ENCODE measurements at places on chromosomes 11 and 22.
A peak's percentile ranks its signal among the peaks of the same experiment; 100 is the strongest.

DNA sequence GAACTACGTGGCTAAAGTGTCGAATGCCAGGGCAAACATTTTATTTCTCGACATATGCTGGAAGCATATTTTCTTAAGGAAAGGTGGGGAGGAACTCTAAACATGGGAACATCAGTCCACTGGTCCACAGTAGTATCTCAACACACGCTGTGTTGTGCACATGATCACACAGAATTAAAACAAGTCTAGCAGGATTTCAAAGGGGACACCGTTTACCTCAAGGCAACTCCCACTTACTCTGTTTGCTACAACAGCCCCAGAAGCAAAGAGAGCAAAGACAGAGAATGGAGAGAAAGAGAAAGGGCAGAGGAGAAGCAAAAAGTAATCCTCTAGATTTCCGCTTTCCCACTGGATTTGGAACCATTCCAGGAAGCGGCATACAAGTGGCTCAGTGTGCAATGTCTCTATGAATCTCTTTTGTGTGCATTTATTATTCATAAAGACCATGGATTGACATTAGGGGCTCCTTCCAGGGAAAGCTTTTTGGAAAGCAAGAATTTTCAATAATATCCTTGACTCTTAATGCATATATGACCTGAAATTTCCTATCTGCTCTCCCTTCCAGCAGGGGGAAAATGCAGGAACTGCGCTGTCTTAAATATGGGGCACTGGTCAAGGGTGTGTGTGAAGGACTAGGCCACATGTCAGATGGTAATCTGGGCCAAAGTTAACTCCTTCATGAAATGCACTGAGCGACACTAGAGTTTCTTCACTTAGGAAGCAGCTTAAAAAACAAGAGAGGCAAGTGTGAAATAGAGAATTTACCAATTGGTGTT lies 34.8 kb upstream of the CCDC34 start:
- DNase-seq: no peak

GRCh38 chr22:42184852-42185251 lies 54.2 kb upstream of the CYP2D6 start:
- DNase-seq: no peak

- DNase-seq: peak; percentile 50
Measured at GRCh38 chr22:27094633-27095308, 437.4 kb downstream of the MIAT start.

GRCh38 chr22:35611200-35611890 lies 5.8 kb downstream of the MB start:
- DNase-seq: no peak

DNA sequence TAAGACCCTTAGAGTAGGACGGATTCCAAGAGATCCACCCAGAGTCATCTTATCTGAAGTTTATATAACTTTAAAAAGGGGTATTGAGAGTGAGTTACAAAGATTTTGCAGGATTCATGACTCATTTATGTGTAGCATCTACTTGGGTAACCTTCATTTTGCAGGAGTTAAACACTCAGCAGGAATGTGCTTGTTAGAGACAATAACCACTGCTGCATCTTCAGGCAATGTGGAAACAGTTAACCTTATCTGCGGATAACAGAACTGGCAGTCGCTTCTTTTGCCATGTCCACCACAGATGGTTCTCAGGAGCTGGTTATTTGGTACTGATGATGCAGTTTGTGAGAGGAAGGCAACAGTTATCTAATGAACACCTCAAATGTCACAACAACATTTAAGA lies 417.9 kb upstream of the DDI1 start:
- no peak for DNase-seq

- DNase-seq: no peak
Measured at GRCh38 chr11:88188251-88188931, 13.1 kb upstream of the RAB38 start.

DNA sequence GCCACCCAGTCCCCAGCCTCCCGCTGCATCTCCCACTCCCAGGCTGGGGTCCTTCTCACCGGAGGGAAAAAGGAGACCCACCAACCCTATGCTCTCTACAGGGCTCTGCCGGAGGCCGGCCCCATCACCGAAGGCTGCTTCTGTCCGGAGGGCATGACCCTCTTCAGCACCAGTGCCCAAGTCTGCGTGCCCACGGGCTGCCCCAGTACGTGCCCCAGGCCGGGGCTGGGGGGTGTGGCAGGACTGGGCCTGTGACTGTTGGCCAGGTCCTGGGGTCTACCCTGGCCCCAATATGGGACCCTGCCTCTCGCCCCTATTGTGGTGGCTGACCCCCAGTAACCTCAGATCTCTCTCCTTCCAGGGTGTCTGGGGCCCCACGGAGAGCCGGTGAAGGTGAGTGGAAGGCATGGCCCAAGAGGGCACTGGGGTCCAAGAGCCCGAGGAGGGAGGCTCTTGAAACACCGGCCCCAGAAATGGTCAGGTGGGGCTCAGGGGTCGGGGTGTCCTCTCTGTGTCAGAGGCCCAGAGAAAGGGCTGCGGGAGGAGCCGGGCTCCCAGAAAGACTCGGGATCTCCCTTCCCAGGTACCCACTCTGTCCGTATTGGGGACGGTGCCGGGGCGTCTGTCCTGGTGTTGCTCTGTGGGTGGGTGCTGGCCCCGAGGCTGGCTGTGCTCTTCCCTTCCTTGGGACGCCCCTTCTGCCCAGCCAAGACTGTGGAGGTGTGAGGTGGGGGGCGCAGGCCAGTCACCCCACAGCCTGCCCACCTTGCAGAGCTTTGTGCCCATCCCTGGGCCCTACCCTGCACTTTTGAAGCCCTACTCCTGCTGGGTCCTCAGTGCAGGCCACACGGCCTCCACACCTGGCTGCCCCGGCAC lies 26.1 kb upstream of the MUC5B start:
- no peak for DNase-seq

GRCh38 chr22:26586556-26587325 lies 3.2 kb downstream of the TPST2 start:
- DNase-seq: no peak

- DNase-seq: no peak
Measured at GRCh38 chr11:74543991-74544390, 48.4 kb upstream of the POLD3 start.

GRCh38 chr11:134441281-134441680 lies 29.2 kb upstream of the B3GAT1 start:
- no peak for DNase-seq

GRCh38 chr11:11535611-11536010 lies 86.2 kb downstream of the GALNT18 start:
- no peak for DNase-seq

DNA sequence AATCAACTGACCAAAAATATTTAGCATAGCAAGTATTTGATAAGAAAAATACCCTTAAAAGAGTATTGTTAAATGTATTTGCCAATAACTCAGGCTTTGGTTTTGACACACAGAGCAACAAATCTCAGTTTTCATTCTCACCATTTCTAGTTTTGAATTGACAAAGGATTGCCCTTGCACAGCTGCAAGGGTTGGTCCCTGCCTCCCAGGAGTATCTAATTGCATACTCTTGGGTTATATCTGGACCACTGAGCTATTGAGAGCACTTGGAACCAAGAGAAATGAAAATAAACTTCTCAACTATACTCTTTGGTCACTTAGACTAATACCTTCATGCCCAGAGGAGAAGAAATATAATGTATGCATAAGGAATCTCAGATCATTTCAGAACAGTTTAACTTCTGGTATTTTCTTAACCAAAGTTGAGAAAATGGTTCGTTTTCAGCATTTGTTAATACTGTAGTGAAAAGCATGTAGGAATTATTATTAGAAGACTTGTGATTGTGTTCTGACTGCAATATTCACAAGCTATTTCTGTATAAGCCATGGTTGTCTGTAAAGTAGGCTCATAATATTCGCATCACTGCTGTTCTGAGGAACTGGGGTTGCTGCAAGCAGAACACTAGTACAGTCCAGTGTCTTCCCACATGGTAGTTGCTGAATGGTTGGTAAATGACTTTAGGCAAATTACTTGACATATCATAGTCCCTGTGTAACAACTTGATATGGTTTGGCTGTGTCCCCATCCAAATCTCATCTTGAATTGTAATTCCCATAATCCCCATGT lies 7.9 kb downstream of the C2CD3 start:
- no peak for DNase-seq

- no peak for DNase-seq
Measured at GRCh38 chr22:46929710-46930204, 167.3 kb downstream of the TBC1D22A start.

DNA sequence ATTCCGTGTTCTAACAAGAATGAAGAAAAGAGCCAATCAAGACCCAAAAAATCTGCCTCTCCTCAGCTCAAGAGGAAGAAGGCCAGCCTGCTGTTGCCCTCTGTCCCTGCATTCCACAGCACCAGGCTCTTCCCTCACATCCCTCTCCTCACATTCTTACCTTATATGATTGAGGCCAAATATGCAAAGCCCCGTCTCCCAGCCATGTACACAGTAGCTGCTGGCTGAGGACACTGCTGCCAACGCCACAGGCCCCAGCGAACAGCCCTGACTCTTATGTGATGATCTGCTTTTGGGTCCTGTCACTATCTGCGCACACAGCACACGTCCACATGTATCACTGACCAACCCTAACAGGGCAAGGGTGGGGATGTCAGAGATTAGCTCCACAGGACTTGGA lies 60.2 kb downstream of the MICAL3 start:
- DNase-seq: no peak

DNA sequence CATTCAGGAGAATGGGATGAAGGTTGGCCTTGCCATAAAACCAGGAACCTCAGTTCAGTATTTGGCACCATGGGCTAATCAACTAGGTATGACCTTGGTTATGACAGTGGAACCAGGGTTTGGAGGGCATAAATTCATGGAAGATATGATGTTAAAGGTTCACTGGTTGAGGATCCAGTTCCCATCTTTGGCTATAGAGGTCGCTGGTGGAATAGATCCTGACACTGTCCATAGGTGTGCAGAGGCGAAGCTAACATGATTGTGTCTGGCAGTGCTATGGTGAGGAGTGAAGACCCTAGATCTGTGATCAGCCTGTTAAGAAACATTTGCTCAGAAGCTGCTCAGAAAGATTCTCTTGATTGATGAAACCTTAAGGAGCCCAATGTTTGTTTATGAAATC lies 5.7 kb downstream of the NF2 start:
- no peak for DNase-seq

DNA sequence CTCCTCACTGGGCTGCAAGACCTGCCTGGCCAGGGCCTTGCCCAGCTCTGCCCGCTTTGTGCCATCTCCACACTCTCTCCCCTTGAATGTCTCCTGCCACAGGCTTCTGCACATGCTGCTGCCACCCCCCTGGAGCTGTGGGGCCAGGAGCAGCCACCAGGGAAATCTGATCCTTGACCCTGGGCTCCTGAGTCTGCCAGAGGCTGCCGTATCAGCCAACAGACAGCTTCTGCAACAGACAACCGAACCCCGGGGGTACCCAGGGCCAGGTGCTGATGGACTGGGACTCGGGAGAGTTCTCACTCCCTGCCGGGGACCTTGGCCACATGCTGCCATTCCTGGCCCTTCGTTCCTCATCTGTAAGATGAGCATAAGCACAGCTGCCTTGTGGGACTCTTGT lies 3.3 kb upstream of the PPARA start:
- DNase-seq: no peak

DNA sequence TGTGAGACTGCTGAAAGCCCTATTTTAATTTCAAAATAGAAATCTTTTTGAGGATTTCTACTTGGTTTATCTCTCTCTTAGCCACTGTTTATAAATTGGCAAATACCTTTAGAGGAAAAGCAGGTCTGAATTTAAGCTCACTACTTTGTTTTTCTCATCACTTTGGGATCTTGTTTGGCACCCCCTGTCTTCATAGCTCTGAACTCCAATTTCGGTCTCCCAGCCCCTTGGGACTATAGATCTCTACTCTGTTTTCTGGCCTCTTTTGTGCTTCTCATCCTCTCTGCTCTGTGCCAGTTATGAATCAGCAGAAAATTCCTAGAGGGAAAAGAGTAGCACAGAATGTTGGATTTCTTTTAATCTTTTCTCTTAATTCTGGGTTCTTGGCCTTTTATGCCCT lies 118.3 kb downstream of the CYP2R1 start:
- DNase-seq: no peak

DNA sequence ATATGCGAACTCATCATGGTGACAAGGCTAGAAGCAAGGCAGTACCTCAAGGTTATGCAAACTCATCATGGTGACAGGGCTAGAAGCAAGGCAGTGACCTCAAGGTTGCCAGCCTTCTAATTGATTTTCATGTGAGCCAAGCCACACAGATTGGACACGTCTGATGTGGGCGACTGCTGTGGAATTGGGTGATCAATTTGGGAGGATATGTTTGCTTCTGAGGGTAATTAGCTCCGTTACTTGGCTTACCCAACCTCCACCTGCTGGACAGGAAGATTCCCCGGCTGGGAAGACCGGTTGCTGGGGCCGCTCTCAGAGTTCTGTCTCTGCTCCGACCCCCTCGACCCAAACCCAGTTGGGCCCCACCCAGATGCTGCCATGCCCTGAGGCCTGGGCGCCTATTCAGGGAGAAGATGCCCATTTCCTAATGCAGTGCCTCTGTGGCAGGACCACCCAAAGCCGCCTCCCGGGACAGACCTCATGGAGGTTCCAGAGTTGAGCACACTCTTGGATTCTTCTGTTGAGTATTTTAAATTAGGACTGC lies 69.9 kb upstream of the SHANK2 start:
- DNase-seq: no peak

DNA sequence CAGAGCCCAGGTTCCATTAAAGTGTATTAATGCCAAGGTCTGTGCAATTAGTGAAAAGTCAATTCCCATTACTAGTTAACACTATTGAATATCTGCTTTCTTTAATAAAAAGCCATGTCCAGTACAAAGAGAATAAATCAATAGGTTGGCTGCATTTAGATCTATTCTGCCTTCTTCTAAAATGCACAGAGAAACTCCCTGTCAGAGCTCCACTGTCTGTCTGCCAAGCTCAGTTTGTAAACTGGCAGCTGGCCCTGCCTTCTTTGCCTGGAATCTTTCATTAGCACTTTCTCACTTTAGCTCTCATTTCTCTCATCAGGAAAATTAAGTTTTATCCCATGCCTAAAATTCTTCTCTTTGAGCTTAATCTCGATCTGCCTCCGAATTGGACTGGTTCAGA lies 35.6 kb downstream of the ARL14EP start:
- no peak for DNase-seq

DNA sequence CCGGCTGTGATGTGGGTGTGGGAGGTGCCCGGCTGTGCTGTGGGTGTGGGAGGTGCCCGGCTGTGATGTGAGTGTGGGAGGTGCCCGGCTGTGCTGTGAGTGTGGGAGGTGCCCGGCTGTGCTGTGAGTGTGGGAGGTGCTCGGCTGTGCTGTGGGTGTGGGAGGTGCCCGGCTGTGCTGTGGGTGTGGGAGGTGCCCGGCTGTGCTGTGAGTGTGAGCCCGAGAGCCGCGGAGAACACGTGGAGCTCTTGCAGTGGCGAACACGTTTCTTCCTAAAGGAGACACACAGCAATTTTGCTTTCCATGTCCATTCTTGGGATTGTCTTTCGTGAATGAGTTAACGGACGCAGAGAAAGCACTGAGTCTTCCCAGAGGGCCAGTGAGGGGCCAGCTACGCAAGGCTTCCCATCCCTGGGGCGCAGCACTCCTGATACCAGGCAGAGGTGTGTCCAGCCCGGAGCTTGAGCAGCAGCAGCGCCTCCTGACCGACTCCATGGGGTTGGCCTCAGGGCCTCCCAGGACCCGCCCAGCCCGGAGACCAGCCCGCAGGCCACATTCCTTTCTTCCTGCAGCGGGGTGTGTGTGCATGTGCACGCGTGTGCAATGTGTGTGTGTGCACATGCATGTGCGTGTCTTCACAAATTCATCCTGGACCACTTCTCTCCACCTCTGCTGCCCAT lies 245.0 kb upstream of the B3GAT1 start:
- no peak for DNase-seq
